ENCODE measurements at places on chromosomes 1 and 21.
A peak's percentile ranks its signal among the peaks of the same experiment; 100 is the strongest.

GRCh38 chr1:26005434-26006105 is 7.7 kb upstream of the PAFAH2 start:
- no peak for DNase-seq

DNA sequence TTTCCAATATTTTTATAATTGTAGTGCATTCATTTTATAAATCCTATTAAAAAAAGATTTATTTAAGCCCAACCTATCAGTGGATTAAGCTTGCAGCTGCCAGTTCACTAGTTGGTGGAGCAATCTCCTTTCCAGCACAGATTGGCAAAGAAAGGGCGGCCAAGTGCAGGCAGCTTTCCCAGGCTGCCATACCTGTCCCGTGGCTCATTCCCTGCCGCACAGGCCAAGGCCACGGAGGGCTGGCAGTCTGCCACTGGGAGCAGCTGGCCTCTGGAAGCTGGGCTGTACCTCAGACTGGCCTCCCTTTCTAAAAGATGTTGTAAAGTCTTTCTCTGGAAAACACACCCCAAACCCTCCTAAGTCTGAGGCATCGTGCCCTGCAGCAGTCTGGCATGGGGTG is 74.2 kb downstream of the SIM2 start:
- no peak for DNase-seq

- no peak for DNase-seq
Measured at GRCh38 chr21:35274923-35275322, 225.8 kb upstream of the RUNX1 start.

- DNase-seq = peak; percentile 12
Measured at GRCh38 chr1:109501644-109502363, 7.7 kb downstream of the AMIGO1 start.

GRCh38 chr1:115306146-115306545 is 31.9 kb downstream of the NGF start:
- DNase-seq = no peak

DNA sequence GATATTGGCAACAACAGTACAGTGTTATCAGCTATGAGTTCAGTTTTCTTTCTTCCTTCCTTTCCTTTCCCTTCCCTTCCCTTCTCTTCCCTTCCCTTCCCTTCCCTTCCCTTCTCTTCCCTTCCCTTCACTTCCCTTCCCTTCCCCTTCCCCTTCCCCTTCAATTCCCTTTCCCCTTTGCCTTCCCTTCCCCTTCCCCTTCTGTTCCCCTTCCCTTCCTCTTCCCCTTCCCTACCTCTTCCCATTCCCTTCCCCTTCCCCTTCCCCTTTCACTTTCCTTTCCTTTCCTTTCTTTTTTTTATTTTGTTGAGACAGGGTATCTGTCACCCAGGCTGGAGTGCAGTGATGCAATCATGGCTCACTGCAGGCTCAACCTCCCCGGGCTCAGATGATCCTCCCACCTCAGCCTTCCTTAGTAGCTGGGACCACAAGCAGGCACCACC is 72.3 kb upstream of the CAPZB start:
- no peak for DNase-seq

DNA sequence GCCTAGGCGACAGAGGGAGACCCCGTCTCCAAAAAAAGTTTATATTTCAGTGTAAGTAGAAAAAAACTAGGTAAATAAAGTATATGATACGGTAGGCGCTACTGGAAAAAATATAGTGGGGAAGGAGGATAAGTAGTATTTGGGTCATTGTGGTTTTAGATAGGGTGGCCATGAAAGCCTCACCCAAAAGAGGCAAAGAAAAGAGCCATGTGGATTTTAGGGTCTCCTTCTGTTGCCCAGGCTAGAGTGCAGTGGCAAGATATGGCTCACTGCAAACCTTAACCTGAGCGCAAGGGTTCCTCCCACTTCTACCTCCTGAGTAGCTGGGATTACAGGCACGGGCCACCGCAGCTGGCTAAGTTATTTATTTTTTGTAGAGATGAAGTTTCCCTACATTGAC is 17.1 kb downstream of the LEPR start:
- DNase-seq = no peak

GRCh38 chr1:34970829-34971228 is 14.3 kb downstream of the TMEM35B start:
- no peak for DNase-seq

GRCh38 chr1:25120281-25120680 is 112.0 kb downstream of the SYF2 start:
- no peak for DNase-seq

- peak; percentile 35 for DNase-seq
Measured at GRCh38 chr21:34795175-34795547, 126.4 kb downstream of the CLIC6 start.

GRCh38 chr1:116152577-116152943 is 41.4 kb downstream of the MAB21L3 start:
- DNase-seq = no peak

- peak; percentile 74 for DNase-seq
Measured at GRCh38 chr1:3564921-3565831, 46.1 kb downstream of the MEGF6 start.

DNA sequence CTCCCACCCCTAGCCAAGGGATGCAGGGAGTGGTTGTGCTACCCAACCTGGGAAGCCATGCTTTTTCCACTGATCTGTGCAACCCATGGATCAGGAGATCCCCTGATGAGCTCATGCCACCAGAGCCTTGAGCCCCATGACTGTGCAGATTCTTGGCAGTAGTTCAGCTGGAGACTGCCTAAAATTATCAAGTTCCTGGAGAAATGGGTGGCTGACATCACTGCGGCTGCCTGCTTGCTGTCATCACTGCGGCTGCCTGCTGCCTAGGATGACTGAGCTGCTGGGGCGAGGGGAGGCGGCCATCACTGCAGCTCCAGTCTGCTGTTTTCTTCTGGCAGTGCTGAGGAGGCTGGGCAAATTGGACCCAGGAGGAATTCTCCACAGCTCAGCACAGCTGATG is 159.2 kb downstream of the AGBL4 start:
- DNase-seq = no peak

DNA sequence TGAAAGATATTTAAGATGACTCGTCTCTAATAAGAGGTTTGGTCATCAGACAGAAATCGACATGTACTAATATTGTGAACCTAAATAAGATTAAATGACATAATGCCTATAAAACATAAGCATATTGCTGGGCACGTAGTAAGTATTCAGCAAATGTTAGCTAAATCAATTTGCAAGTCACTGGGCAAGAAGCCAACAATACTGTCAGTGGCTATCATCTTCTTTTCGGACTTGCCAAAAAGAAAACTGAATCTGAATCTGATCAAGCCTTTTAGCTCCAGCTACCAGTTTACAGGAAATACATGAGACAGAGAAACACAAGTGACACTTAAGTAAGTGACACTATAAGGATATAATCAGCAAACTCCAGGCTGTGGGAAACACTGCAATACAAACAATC is 46.0 kb downstream of the RPL5 start:
- DNase-seq = no peak

GRCh38 chr1:182601913-182602312 is 2.3 kb downstream of the RGS16 start:
- no peak for DNase-seq
